Glomerular endothelial cell (primary cell): ENCODE measurements at places on chromosomes 2 and 18.

DNA sequence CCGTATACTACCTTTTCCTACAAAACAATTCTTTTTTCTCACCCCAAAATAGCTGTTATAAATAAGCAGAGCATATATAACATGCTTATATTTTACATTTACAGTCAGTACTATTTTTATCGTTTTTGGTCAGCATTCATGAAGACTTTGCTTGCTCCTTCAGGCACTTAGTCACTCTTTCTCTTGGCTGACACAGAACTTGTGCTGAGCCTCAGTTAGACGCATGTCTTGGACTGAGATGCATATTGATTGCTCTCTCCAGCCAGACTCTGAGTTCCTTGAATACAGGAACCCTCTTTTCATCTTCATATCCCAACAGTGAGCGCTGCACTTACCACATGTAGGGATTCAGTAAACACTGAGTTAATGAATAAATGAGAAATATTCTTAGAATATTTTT lies 158.3 kb downstream of the RTN4 start:
- no peak for DNase-seq

DNA sequence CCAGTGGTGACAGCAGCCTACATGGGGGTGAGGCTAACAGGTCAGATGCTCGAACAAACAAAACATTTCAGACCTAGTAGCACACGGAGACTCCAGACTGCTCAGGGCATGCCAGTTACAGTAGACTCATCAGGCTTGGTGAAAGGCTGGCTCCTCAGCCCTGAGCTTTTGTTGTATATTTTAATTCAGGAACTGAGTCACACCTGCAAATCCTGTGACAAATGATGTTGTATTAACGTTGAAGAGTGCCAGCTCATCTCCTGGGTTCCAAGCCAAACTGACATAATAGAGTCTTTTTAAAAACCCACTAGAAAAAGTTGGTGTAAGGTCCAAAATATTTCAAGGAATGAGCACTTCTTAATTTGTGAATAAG lies 65.3 kb downstream of the C1D start:
- peak; percentile 68 for DNase-seq

DNA sequence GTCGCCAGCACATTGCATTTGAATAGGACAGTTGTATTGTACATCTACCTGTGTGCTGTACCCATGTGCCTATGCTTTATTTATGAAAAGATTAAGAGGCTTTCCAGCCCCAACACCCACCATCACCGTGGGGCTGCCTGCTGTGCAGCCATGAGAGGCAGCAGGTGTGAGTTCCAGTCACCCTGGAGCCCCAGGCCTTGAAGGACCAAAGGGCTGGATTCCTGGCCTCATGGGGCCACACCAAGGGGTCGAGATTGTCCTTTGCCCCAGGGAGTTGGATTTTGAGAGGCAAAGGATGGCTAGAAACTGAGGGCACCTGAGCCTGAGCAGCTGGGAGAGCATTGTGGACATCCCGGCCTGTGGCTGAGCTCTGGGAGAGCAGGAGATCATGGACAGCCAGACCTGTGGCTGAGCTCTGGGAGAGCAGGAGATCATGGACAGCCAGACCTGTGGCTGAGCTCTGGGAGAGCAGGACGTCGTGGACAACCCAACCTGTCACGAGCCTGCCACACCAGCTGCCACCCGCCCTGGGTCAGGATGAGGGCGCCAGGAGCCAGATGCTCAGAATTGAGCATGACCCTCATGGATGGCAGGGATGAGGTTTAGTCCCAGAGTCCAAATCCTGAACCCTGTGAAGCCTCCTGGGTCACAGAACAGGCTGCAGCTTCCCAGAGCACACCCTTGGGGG lies 182.5 kb upstream of the RAB6C start:
- DNase-seq, result no peak

GRCh38 chr18:31679791-31680432 lies 4.5 kb downstream of the B4GALT6 start:
- DNase-seq, result no peak

- peak; percentile 56 for DNase-seq
These were observed 99.3 kb upstream of the DNAJC10 start for GRCh38 chr2:182616471-182617393.

GRCh38 chr18:38243291-38243690 lies 677.7 kb upstream of the CELF4 start:
- DNase-seq, result no peak

GRCh38 chr2:58974881-58975280 lies 733.8 kb upstream of the FANCL start:
- no peak for DNase-seq

- DNase-seq, result no peak
These were observed 19.5 kb downstream of the RBM44 start for GRCh38 chr2:237818066-237818473.

DNA sequence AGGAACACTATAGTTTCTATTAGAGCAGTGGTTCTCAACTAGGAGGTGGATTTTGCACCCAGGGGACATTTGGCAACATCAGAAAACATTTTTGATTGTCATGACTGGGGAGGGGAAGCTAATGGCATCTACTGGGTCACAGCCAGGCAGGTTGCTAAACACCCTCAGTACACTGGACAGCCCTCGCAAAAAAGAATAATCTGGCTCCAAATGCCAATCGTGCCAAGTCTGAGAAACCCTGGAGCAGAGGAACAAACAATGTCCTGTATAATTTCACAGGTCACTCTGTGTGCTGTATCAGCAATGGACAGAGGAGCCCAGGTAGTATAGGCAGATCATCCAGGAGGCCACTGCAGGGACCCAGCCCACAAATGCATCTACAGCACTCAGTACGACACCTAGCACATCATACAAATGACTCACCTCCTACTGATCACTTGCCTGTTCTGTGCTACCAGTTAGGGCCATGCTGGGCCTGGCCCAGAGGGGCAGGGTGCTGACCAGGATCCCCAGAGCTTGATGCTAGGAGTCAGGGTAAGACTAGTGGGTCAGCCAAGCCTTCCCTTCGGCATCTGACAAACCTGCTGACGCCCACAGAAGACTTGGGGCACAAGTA lies 37.6 kb downstream of the SFXN5 start:
- no peak for DNase-seq

DNA sequence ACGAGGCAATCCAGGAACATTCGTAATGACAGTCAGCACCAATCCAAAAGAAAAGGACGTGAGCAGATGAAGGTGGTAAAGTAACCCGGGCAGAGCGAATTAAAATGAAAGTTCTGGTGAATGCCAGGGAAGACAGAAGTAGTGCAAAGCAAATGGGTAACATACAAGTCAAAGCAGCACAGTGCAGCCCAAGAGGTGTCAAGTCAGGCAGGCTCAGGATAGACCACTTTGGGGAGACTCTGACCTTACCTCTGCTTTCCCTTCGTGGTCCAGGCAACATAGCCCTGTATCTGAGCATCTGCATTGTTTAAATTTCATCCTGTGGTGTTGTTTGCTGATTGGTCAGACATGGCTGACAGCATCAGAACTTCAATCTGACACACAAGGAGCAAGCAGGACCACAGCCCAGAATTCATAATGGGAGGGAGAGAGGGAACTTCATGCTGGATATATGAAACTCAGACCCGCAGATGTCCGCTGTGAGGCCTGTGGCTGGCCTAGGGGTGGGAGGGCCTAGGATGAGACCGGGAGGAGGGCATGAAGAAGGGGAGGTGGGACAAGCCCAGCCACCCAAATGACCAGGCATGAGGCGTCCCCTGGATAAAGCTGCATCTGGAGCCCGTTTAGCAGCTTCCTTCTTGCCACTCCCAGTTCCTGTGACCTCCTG lies 285.7 kb downstream of the TCF4 start:
- DNase-seq, result no peak

- DNase-seq, result no peak
These were observed 25.0 kb upstream of the RNF152 start for GRCh38 chr18:61917818-61918217.

DNA sequence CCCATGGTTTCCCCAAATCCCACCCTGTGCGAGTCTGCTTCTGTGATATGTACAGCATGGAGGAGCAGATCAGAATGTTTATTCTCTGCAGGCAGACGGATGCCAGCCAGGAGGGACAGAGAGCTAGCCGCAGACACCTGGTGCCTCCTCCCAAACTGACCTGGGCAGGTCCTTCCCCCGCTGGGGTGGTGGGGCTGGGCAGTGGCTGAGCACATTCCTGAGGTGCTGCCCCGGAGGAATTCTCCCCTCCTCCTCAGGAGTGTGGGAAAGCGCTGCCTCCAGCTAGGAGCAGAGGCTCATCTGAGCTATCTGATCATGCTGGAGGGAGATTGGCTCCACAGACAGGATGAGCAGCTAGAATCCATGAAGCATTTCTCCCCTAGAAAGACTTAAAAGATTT lies 21.7 kb downstream of the C2orf92 start:
- DNase-seq, result no peak

DNA sequence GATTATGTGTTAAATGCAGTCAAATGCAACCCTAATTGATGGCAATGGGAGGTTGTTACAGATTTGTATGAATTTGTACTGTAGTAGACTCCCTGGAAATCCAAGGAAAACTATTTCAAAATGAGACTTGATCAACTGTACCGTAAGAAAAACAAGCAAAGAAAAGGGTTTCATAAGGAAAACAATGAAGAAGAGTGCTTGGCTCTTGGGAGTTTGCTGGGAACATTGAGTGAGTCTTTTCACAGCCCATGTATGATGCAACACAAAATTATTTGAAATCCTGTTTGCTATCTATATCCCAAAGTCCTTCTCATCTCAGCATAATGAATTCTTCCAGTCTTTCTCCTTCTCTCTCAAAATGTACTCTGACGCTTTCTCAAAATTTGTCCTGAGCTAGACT lies 67.0 kb upstream of the OSR1 start:
- DNase-seq, result no peak

DNA sequence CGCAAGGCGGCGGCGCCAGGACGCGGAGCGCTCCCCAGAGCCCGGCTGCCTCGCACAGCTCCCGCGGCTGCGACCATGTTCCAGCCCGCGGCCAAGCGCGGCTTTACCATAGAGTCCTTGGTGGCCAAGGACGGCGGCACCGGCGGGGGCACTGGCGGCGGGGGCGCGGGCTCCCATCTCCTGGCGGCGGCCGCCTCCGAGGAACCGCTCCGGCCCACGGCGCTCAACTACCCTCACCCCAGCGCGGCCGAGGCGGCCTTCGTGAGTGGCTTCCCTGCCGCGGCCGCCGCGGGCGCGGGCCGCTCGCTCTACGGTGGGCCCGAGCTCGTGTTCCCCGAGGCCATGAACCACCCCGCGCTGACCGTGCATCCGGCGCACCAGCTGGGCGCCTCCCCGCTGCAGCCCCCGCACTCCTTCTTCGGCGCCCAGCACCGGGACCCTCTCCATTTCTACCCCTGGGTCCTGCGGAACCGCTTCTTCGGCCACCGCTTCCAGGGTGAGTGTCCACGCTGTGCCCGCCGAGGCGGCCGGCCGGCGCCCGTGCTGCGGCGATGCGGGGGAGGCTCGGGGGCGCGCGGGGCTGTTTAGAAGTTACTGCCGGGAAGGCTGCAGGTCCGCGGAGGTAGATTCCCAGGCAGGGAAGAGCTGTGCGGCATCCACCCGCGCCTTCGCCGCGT lies 696 bp downstream of the EMX1 start:
- no peak for DNase-seq

- DNase-seq, result no peak
These were observed 43.0 kb upstream of the GTF2A1L start for GRCh38 chr2:48574353-48575287.

GRCh38 chr2:19883971-19884720 lies 17.6 kb downstream of the TTC32 start:
- DNase-seq, result no peak

DNA sequence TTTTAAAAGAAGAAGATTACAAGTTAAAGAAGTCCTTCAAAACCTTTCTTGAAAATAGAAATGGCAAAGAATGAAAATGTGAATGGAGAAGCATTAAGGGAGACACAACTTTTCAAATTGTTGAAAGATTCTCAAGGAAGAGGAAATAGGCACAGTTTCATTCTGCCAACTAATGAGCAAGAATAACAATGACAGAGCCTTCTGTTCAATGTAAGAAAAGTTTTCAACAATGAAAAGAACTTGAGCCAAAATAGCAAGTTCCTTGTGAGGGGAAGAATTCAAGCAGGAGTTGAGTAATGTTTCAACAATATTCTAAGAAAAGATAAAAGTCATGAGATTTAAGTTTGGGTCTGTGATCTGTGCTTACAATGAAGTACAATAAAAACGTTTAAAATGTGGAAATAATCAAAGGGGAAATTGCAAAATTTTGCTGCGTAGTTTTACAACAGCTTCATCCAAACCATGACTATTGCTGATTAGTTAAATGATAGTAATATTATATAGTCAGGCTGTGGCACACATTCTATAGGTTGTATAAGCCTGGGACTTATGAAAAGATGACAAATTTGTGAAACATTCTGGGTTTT lies 122.6 kb downstream of the METTL4 start:
- no peak for DNase-seq

GRCh38 chr2:145339646-145340045 lies 819.7 kb upstream of the ZEB2 start:
- DNase-seq, result no peak

- no peak for DNase-seq
These were observed 6.4 kb upstream of the PSMD1 start for GRCh38 chr2:231050018-231050901.

- no peak for DNase-seq
These were observed 31.6 kb downstream of the B3GNT7 start for GRCh38 chr2:231427116-231427515.

DNA sequence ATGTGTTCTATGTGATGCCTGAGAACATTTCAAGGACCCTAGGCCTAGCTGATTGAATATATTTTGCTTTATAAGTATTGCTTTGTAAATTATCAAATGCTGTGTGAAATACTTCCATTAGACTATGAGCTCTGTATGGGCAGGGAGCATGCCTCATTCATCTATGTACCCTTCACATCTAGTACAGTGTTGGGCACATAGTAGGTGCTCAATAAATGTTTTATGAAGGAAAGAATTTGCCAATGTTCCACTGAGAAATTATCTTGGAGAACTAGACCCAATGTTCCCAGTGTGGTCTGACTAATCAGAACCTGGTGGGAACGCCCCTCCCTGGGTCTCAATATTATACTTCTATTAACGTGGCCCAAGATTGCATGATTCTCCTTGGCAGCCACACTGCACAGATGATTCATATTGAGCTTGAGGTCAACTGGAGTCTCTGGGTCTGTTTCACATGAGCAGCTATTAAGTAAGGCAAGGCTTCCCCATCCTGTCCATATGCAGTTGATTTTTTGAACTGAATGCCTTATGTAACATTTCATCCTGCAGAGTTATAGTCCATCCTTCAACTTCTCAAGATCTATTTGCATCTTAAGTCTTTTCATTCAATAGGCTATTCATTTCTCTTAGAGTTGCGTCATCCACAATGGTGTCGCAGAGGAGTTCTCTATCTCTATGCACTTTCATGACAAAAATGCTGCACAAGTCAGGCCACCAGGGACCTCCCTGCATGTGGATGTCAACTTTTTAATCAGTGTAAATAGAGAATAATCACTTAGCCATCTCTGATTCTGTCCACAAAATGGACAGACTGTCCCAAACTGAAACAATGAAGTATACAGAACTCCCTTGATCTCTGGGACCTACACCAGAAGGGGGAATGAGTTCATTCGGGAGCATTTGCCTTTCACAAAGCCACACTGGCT lies 257.6 kb downstream of the CYP26B1 start:
- no peak for DNase-seq

- peak; percentile 73 for DNase-seq
These were observed 62.0 kb upstream of the SLC35F5 start for GRCh38 chr2:113818382-113818951.

- DNase-seq, result no peak
These were observed 64.7 kb upstream of the ST3GAL5 start for GRCh38 chr2:85953476-85953875.

GRCh38 chr18:27921392-27921791 lies 255.5 kb downstream of the CDH2 start:
- DNase-seq, result no peak
